ENCODE measurements at places on chromosomes 5 and 9.
A peak's percentile ranks its signal among the peaks of the same experiment; 100 is the strongest.

DNA sequence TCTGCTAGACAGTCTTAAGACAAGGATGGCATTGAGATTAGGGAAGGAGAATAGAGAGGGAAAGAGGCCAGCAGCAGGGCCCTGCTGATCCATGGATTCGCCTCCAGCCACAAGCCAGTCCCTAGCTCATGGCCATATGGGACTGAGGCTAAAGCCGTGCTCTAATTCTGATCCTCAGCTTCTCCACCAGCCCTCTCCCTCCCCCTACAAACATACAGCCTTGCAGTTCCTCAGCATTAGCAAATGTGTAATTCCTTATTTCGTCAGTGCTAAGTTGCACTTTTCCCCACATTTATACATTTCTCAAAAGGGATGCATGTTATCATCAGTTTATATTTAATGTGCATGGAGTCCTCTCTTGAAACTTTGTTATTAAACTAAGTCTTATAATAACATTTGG lies 34.8 kb downstream of the ZNF462 start:
- DNase-seq: no peak

DNA sequence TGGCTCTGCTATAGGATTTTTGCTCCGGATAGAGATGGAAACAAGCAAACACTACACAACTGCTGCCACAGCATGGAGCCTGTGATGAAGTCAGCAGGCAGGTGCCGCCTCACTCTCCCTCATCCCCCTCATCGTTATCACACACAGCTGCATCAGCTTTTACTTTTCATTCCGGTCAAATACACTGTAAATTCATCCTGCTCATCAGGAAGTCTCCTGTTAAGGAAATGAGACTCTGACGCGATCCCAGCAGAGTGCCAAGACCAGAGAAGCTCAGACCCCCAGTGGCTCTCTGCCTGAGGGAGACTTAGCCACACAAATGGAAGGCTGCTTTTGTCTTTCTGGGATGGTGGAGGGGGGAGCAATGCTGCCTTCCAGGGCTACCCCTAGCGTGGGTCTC lies 270.2 kb downstream of the ELAVL2 start:
- DNase-seq: no peak

DNA sequence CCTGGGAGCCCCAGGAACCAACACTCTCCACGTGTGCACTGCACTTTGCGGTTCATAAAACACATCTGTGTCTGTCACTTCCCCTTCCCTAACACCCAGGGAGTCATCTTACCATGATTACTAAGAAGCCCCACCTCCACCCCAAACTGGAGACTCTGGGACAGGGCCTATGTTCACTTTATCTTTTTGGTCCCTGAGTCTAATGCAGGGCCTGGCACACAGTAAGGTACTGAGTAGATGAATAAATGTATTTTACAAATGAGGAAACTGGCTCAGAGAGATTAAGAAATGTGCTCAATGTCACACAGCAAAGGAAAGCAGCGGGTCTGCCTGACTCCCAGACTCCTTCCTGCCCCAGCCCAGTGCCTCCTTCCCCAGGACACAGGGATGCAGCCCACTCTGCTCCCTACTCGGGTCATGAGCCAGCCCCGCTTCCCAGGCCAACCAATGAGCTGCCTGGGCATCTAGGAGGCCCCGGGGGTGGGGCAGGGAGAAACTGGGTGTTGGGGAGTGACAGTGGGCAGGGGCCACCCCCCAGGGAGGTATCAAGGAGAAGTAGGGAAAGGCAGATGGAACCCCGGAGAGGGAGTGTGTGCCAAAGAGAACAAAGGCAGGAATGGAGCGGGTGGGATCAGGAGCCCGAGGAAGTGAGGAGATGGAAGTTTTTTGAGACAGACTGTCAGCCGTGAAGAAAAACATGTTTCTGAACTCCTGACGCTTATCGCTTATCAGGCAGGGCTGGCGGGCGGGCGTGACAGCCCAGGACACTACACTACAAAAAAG lies 30.5 kb downstream of the SHB start:
- peak; percentile 26 for DNase-seq

GRCh38 chr5:82137205-82137604 lies 140.9 kb downstream of the RPS23 start:
- DNase-seq: no peak

DNA sequence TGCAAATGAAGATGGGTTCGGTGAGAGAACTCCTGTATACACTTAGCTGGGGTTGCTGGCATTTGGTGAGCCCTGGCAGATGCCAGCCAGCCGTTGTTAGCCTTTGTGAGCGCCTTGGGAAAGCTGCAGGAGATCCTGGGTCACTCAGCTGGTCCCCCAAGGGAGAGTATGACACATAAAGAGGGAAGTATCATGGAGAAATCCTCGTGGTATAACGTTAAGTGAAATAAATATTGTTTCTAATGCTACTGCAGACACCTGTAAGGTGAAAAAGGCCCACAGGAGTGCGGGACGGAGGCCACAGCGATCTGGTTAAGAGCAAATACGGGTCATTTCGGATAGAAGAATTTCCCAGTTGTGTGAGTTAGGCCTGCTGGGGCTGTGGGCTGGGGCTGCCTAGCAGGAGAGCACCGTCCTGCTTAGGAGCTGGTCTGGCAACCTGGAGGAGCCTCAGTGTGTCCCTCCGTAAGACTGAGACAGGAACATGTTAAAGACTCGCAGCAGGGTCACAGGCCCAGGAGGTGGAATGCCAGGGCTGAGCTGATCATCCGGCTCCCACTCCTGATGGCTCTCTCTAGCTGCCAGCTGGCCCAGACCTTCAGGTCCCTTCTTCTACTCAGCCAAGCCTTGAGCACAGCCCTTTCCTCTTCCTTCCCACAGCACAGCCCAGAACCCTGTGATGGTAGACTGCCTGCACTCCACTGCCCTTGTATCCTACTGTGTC lies 4.9 kb downstream of the NKX2-5 start:
- DNase-seq: no peak

GRCh38 chr5:10875201-10875768 lies 114.3 kb upstream of the DAP start:
- DNase-seq: no peak

- peak; percentile 1 for DNase-seq
Measured at GRCh38 chr5:51960617-51961121, 577.4 kb downstream of the ISL1 start.

DNA sequence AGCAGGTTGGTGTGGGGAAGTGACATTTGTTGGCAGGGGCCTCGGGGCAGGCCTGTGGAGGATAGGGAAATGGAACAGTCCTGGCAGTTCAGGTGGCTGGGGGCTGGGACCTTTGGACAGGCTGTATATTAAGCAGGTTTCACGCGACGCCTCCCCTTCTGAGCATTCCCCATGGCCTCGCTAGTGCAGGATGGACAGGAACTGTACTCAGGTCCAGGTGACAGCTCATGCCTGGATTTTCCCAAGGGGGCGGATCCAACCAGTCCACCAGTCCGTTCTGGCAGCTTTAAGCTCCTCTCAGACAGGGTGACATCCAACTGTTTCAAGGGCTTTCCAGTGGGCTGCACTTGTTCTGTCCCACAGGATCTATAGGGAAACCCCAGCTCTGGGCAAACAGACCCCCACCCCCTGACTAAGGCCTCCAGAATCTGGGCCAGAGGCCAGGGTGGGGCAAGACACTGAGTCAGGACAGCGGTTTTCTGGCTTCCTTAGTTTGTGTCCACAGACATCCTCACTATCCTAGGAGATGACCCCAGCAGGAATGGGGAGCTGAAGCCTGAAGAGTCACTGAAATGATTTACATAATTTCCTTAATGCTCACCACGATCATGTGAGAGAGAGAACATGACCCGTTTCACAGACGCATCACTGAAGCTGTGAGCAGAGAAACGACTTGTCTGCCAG lies 20.9 kb downstream of the CSF2 start:
- DNase-seq: no peak

- DNase-seq: no peak
Measured at GRCh38 chr5:139451176-139451575, 11.4 kb downstream of the ECSCR start.

DNA sequence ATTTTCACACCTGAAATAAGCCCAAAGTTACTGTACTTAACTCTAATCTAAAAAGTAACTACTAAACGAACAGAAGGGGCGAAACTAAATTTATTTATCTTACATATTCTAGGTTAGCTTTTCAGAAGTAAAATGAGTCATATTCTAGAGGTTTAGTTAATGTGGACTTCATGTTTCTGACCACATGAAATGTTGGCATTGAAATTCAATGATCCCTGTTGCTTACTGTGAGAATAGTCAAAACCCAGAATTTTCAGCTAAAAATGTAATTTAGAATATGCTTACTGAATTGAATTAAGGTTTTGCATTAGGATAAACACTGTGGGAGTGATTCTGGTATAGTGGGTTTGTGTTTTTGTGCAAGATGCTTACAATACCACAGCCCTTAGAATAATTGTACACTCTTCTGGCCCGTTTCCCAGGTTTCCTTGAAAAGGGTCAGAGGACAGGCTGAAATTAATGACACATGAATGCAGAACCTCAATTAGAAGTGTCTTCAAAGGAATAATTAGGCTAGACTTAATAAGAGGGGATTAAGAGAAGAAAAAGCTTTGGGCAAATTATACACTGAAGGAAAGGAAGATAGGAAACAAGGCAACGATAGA lies 1.4 kb upstream of the SNX18 start:
- DNase-seq: no peak

DNA sequence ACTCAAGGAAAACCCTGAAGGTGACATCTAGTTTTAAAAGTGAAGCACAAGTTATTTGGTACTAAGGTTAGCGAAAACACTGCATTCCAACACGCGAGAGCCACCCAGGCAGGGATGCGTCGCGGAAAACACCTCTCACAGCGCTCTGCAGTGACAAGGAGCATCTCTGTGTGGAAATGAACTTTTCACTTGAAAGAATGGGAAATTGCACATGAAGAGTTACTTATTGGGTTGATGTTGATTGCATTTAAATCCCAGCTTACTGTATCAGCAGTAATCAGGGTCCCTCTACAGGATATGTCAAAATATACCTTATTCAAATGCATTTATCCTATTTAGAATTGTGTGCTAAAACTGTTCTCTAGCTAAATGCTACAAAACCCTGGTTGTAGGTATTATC lies 144.4 kb downstream of the BNC2 start:
- no peak for DNase-seq

GRCh38 chr5:73214996-73215395 lies 42.0 kb downstream of the TMEM174 start:
- DNase-seq: no peak

DNA sequence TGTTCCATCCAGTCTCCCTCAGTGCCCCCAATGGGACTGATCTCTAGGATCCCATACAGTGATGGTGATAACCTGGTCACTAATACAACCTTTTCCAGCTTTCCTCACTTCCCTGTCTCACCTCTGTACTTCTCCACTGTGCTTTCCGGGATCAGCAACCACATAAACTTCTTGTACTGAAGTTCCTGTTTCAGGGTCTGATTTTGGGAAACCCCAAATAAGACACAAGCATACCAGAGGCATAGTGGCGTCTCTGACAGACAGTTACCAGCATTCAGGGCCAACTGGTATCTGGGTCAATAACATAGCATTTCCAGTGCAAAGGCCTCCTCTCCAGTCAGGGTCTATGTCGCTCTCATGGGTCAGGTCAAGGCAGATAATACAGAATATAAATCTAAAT lies 64.3 kb downstream of the GLDC start:
- DNase-seq: no peak

GRCh38 chr9:34179213-34180136 lies 632 bp downstream of the UBAP1 start:
- DNase-seq: peak; percentile 9

- DNase-seq: no peak
Measured at GRCh38 chr5:116451066-116451465, 123.6 kb downstream of the SEMA6A start.

GRCh38 chr5:153744751-153745150 lies 254.3 kb downstream of the GRIA1 start:
- DNase-seq: no peak

GRCh38 chr9:31590091-31590490 lies 794.4 kb upstream of the ACO1 start:
- DNase-seq: no peak

- no peak for DNase-seq
Measured at GRCh38 chr5:134626369-134627014, 6.1 kb downstream of the SAR1B start.

DNA sequence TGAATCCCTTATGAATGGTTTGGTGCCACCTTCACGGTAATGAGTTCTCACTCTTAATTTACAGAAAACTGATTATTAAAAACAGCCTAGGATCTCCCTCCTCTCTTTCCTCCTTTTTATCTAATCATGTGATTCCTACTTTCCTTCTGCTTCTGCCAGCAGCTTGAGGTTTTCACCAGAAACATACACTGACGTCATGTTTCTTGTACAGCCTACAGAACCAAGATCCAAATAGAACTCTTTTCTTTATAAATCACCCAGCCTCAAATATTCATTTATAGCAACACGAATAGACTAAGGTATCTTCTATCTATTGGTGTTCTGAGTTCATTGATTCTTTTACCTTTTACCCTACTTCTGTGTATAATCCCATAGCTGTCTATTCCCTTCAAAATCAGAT lies 388.9 kb upstream of the CDH10 start:
- no peak for DNase-seq

DNA sequence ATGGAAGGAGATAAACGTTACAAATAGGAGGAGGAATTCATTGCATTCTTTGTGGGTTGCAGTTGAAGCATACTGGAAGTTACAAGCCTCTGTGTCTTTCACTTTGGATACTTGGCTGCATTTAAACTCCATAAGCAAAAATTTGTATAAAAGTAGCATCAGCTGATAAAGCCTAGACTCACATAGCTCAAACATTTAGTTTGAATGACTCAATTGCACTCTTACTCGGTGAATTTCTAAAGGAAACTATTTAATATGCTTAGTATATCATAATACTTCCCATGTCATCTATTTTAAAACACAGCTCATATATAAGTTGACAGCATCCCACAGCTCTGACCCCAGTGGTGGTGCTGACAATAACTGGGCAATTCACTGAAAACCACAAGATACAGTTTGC lies 596.6 kb upstream of the ZNF608 start:
- DNase-seq: no peak

GRCh38 chr9:123033864-123034601 lies 566 bp downstream of the GPR21 start:
- DNase-seq: no peak

- DNase-seq: no peak
Measured at GRCh38 chr5:27969157-27969556, 930.8 kb upstream of the CDH9 start.

GRCh38 chr5:158135682-158136179 lies 276.8 kb upstream of the CLINT1 start:
- no peak for DNase-seq

DNA sequence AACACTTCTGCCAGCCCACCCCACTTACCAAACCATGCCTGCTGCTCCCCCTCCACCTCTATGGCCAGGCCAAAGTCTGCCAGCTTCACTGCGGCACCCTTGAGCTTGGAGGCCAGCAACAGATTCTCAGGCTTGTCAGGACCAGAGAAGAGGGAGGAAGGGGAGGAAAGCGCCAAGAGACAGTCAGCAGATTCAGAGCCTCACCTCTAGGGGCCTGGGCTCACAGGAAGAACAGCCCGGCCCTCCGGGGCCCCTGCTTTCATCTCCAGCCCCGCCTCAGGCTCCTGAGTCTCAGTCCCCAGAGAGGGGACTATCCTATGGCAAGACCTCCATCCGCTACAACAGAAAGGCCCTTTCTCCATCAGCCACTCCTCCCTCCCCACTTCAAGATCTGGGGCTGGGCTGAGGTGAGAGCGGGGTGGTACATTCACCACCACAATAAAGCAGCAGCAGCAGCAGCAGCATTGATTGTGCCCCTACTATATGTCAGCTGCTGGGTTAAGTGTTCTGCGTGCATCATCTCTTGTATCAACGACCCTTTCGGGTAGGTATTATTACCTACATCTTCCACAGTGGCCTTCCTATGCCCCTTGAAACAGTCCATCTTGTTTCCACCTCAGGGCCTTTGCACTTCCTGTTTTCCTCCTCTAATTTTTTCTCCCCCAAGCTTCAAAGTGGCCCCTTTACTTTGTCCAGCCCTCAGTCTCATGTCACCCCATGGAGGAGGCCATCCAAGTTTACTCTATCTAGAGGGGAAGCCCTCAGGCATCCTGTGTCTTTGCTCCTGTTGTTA lies 36.0 kb downstream of the CAMK2A start:
- DNase-seq: no peak
